Osteoblast (primary cell): ENCODE measurements at places on chromosomes 5 and 9.

GRCh38 chr5:171537923-171538537 lies 118.6 kb downstream of the FGF18 start:
- no peak for DNase-seq
- no peak overlapping the region for H3K4me3 ChIP-seq
- no peak overlapping the region for H3K27ac ChIP-seq
- no peaks in the 10 kb centered on the region for H3K4me1 ChIP-seq
- H3K27me3 ChIP-seq, result peaks cover 8% of the 10 kb centered on the region

GRCh38 chr9:27534131-27534530 lies 4.5 kb upstream of the MOB3B start:
- peaks cover 8% of the 10 kb centered on the region for H3K27me3 ChIP-seq
- H3K4me3 ChIP-seq, result no peak overlapping the region
- H3K36me3 ChIP-seq, result no peaks in the 10 kb centered on the region
- H3K27ac ChIP-seq, result no peak overlapping the region
- peaks cover 3% of the 10 kb centered on the region for H3K4me1 ChIP-seq

DNA sequence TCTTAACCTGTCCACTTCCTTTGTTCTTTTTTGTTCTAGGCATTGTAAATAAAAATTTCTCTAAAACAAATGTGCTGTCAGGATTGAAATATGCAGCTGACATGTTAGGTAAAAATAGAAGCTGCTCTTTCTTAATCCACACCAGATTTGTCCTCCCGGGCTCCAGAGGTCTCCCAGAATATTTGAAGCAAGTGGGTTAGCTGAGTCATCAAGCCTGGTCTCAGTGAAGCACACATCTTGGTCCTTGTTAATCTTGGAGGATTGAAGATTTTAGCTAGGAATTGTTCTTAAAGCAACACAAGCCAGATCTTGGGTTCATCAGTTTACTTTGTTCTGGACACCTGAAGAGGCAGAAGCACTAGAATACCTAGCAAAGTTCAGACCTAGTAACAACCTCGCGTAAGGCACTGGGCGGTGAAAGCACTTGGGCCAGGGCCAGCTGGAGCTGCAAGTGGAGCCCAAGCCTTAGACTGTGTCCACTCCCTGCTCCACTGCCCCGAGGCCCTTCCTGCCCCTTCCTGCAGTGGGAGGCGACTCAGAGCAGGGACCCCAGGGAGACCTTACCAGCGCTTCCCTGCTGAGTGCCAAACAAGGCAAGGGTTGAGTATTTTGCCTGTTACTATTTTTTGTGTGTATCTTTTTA lies 36.5 kb downstream of the HABP4 start:
- H3K27me3 ChIP-seq, result no peaks in the 10 kb centered on the region
- peak; percentile 95 for DNase-seq
- peaks cover 17% of the 10 kb centered on the region for H3K4me1 ChIP-seq
- H3K36me3 ChIP-seq, result peaks cover 33% of the 10 kb centered on the region
- H3K4me3 ChIP-seq, result peak overlapping the region; percentile 12
- peak overlapping the region; percentile 50 for H3K27ac ChIP-seq

- H3K4me3 ChIP-seq, result no peak overlapping the region
- no peak for DNase-seq
- no peaks in the 10 kb centered on the region for H3K27me3 ChIP-seq
- no peak overlapping the region for H3K27ac ChIP-seq
Measured at GRCh38 chr5:89300426-89300970, 417.5 kb upstream of the MEF2C start.

DNA sequence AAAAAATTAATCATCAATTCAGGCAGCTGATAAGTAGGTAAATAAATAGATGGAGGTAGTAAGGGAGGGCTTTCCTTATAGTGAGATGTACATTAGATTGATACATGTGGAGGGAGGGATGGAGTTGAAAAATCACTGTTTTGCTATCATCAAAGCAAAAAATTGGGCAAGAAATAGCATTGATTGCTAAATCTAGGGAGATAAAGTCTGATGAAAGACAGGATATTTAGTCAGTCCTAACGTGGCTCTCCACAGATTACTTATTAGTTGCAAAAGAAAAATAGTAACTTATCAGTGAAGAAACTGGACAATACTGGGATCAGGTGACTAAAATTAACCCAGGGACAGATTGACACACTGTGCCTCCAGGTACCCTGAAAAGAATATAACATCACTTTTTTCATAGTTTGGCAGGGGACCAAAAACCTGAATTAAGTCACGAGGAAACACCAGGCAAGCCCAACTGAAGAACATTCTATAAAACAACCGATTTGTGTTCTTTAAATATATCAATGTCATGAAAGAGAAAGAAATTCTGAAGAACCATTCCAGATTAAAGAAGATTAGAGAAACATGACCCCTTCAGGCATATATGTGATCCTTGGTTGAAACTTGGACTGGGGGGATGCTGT lies 27.1 kb upstream of the GOLPH3 start:
- H3K36me3 ChIP-seq, result no peaks in the 10 kb centered on the region
- H3K27ac ChIP-seq, result no peak overlapping the region
- DNase-seq, result peak; percentile 60
- no peak overlapping the region for H3K4me3 ChIP-seq

- H3K4me3 ChIP-seq, result no peak overlapping the region
- H3K36me3 ChIP-seq, result no peaks in the 10 kb centered on the region
Measured at GRCh38 chr9:136947955-136948510, 3.0 kb downstream of the C8G start.

- no peaks in the 10 kb centered on the region for H3K4me1 ChIP-seq
- no peak for DNase-seq
- no peak overlapping the region for H3K27ac ChIP-seq
- H3K27me3 ChIP-seq, result no peaks in the 10 kb centered on the region
Measured at GRCh38 chr5:2272755-2273154, 390.0 kb upstream of the IRX4 start.

DNA sequence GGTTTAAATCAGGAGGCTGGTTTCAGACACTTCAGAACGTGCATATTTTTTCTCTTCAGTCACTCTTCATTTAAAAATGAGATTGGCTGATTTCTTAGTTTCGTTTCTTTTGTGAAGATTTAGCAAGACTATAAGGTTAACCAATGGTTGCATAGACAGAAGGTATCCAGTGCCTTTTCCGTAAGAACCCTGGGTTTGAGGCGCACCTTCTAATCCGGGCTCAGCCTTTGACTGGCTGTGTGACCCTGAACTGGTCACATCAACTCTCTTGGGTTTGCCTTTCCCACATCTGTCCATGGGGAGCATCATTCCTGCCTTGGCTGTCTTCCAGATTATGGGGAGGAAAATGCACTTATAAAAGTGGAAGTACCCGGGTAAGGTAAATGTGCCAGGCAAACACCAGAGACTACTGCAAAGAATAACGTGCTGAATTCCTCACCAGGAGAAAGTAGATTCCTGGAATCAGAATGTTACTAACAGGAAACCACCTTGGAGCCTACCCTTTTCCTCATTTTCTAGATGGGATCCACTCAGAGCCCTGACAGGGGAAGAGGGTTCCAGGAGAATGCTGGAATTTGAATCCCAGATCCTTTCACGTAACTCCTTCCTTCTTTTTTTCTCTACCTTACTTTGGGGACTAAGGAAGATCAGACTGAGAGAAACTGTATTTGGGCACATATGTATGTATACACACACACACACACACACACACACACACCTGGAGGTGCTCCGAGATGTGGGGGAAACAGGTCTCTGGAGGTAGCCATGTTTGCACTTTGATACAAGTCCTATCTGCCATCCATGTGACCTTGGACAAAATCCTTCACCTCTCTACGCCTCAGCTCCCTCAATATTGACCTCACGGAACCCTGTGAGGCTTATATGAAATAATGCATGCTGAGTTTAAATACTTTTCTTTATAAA lies 6.8 kb downstream of the HAND1 start:
- no peak overlapping the region for H3K4me3 ChIP-seq
- peaks cover 70% of the 10 kb centered on the region for H3K27me3 ChIP-seq
- no peak overlapping the region for H3K27ac ChIP-seq
- H3K4me1 ChIP-seq, result no peaks in the 10 kb centered on the region
- DNase-seq, result peak; percentile 83
- H3K36me3 ChIP-seq, result no peaks in the 10 kb centered on the region

DNA sequence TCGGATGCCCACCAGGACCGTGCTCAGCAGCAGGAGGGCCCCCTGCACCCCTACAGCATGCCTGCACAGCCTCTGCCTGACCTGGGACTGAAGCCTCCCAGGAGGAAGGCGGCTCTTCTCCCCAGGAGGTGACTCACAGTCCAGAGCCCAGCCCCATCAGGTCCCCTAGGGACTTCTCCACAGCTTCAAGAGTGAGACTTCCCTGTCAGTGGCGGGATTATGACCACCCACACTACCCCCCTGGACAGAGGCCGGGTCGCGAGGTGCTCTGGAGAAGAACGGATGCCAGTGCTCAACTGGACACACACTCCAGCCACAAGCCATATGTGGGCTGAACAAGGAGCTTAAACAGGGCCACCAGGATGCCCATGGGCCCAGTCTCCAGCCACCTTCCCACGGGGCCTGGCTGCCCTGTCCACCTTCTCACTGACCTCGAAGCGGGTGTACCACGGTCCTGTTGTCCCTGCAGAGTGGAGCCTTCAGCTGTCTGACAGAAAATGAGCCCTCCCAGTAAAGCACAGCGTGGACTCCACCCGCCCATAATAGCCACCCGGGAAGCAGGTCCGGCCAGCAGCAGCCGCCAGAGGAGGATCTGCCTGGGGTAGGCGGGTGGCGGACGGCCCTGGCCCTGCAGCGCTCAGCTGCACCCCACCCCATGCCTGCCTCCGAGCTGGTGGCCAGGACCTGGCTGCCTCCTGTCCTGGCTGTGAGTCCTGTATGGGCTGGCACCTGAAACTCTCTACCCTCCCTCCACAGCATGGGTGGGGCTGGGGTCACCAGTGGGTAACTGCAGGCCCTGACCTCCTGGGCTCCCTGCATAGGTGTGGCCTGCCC lies 54.7 kb downstream of the SEMA4D start:
- no peaks in the 10 kb centered on the region for H3K36me3 ChIP-seq
- H3K27me3 ChIP-seq, result peaks cover 4% of the 10 kb centered on the region
- no peak overlapping the region for H3K27ac ChIP-seq
- H3K4me3 ChIP-seq, result no peak overlapping the region
- peaks cover 8% of the 10 kb centered on the region for H3K4me1 ChIP-seq
- peak; percentile 95 for DNase-seq

GRCh38 chr5:5995819-5996218 lies 382.5 kb downstream of the MED10 start:
- no peaks in the 10 kb centered on the region for H3K36me3 ChIP-seq
- no peaks in the 10 kb centered on the region for H3K27me3 ChIP-seq
- no peak overlapping the region for H3K27ac ChIP-seq
- no peaks in the 10 kb centered on the region for H3K4me1 ChIP-seq
- DNase-seq, result no peak

DNA sequence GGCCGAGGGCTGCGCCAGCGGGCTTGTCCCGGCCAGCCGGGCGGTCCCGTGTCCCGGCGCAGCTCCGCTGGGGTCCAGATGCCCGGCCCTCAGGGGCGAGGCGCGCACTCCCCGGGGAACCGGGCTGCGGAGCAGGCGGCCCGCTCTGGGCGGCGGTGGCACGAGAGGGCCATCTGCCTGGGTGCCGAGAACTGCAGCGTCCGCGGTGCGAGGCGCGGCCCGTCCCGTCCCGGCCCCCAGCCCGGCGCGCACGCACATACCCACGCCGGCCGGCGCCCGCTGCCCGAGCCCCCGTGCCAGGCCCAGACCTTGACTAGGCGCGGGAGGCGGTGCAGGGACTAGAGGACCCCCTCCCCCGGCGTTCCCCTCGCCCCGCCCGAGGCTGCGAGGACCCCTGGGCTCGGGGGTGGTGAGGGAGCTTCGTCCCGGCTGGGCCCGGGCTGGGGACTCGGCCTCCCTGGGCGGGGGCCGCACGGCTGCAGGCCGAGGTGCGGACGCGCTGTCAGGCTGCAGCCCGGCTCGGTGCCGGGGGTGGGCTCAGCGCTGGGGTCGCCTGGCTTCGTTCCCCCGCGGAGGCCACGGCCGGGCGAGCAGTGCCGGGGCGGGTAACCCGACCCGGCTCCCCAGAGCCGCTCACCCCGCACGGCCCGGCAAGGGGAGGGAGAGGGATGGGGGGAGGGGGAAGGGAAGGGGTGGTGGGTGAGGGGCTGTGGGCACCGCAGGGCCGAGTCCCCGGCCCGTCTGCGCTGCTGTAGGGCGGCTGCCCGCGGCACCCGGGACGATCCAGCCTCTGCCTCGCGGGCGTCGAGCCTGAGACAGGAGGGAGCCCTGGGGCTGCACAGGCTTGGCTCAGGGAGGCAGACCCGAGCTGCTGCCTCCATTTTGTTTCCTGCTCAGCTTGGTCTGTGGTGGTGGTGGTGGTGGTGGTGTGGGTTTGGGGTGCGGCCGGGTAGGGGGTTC lies 1.2 kb upstream of the NSD1 start:
- H3K36me3 ChIP-seq, result peaks cover 22% of the 10 kb centered on the region
- peaks cover 28% of the 10 kb centered on the region for H3K4me1 ChIP-seq
- peak overlapping the region; percentile 80 for H3K4me3 ChIP-seq
- H3K27ac ChIP-seq, result peak overlapping the region; percentile 63
- DNase-seq, result peak; percentile 94

DNA sequence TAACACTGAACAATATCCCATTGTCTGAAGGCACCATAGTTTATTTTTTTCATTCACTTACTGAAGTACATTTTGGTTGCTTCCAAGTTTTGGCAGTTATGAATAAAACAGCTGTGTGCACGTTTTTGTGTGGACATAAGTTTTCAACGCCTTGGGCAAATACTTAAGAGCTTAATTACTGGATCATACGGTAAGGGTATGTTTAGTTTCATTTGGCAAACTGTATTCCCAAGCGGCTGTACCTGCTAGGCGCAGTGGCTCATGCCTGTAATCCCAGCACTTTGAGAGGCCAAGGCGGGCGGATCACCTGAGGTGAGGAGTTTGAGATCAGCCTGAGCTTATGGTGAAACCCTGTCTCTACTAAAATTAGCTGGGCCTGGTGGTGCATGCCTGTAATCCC lies 63.7 kb upstream of the FAM120A start:
- H3K4me3 ChIP-seq, result no peak overlapping the region
- H3K27ac ChIP-seq, result no peak overlapping the region
- no peak for DNase-seq
- no peaks in the 10 kb centered on the region for H3K4me1 ChIP-seq

- no peaks in the 10 kb centered on the region for H3K36me3 ChIP-seq
- H3K27ac ChIP-seq, result no peak overlapping the region
- no peak for DNase-seq
- no peaks in the 10 kb centered on the region for H3K27me3 ChIP-seq
- no peak overlapping the region for H3K4me3 ChIP-seq
Measured at GRCh38 chr9:95981761-95982390, 106.4 kb downstream of the ERCC6L2 start.

- H3K27me3 ChIP-seq, result no peaks in the 10 kb centered on the region
- H3K27ac ChIP-seq, result no peak overlapping the region
- no peak overlapping the region for H3K4me3 ChIP-seq
- no peaks in the 10 kb centered on the region for H3K4me1 ChIP-seq
- no peak for DNase-seq
Measured at GRCh38 chr5:2095011-2095410, 212.3 kb upstream of the IRX4 start.

- no peaks in the 10 kb centered on the region for H3K36me3 ChIP-seq
- H3K4me1 ChIP-seq, result no peaks in the 10 kb centered on the region
- H3K27me3 ChIP-seq, result no peaks in the 10 kb centered on the region
- no peak overlapping the region for H3K4me3 ChIP-seq
- no peak for DNase-seq
Measured at GRCh38 chr5:79474367-79475151, 39.4 kb downstream of the HOMER1 start.
